ENCODE measurements at places on chromosomes 6 and 20.

GRCh38 chr20:34927736-34928135 lies 27.9 kb downstream of the GSS start:
- no peak for DNase-seq

DNA sequence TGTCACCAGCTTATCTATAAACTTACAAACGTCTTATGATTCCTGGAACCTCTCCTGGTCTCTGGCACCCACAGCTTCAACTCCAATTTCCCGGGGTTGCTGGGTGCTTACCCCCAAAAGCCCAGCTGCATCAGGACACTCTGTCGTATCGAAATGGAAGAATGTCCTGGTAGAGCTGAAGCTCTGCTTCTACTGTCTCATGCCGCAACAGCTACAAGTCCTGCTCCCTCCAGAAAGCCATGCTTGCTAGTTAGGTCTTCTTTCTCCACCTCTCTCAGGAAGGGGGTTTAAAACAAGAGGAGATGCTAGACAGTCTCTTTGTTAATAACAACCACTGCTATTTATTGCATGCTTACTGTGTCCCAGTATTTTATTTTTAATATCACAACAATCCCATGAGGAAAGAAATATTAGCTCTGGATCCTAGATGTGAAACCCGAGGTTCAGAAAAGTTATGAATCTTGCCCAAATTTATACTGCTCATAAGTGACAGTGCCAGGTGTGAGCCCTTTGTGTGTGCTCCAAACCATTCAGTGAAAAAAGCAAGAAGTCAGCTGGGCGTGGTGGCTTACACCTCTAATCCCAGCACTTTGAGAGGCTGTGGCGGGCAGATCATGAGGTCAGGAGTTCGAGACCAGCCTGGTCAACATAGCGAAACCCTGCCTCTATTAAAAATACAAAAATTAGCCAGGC lies 82.3 kb upstream of the GCM1 start:
- DNase-seq: no peak

- DNase-seq: no peak
Observed at GRCh38 chr6:87806635-87807034, 104.6 kb upstream of the AKIRIN2 start.

GRCh38 chr6:157761331-157761921 lies 61.6 kb upstream of the SNX9 start:
- peak; percentile 58 for DNase-seq

DNA sequence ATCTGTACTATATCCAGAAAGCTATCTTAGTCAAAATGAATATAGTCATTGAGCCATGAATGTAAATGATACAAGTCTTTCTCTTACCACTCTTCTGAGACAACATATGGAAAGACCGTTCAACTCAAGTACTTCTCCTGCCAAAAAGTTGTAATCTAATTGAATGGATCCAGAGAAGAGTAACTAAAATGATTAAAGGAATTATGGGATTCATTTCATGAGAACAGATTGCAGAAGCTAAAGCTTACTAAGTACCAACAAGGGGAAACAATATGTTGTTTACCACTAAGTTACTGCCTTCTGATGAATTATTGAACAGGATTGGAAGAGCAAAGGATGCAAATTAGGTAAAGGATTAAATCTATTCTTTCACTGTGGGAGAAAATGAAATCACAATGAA lies 2.0 kb upstream of the LGSN start:
- DNase-seq: no peak

Measured in urothelium cell line (cell line).